Stimulated activated CD8-positive, alpha-beta memory T cell treated with anti-CD3 and anti-CD28 coated beads, Interleukin-7, amount 100 ng/mL, for 48 hours (primary cell): ENCODE measurements at places on chromosomes 2 and 18.

- no peak for DNase-seq
Observed at GRCh38 chr2:5664278-5664681, 27.9 kb upstream of the SOX11 start.

- DNase-seq: no peak
Observed at GRCh38 chr2:14234911-14235310, 397.6 kb upstream of the LRATD1 start.

GRCh38 chr2:69208023-69208595, 178.9 kb downstream of the GFPT1 start:
- DNase-seq: no peak

- DNase-seq: no peak
Observed at GRCh38 chr2:212777020-212777491, 238.5 kb upstream of the ERBB4 start.

DNA sequence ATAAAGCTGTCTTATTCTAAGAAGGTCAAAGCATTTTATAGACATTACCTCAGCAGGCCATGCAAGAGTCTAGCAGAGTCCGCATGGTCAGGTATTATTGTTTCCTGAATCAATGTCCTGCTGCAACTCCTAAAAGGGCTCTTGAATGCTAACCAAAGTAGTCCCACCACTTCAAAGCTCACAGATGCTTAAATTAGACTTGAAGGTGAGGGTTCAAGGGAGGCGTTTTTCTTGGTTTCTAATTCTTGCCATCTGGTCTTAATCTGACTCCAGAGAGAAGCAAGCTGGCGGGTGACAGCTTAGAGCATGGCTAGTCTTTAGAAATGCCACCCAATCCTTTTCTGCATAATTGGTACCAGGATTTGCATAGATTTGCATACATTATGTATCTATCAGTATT, 226.3 kb downstream of the MREG start:
- no peak for DNase-seq

GRCh38 chr2:43024515-43025011, 201.8 kb downstream of the ZFP36L2 start:
- DNase-seq: no peak

GRCh38 chr2:168500516-168500915, 44.4 kb downstream of the CERS6 start:
- no peak for DNase-seq

- no peak for DNase-seq
Observed at GRCh38 chr18:56330366-56331110, 307.9 kb downstream of the TXNL1 start.

DNA sequence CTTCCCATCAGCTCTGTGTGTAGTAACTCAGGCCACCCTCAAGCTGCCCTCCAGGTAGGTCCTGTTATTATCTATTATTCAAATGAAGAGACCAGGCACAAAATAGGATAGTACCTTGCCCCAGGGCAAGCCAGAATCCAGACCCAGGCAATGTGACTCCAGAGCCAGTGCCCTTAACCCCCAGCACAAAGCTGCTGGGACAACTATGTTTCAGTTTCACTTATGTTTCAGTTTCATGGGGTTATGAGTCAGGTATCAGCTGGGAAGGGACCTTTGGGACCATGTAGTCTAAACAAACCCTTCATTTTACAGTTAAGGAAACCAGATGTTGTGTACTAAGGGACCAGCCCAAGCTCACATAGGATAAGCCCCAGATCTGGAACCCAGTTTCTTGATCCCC, 10.0 kb downstream of the HK2 start:
- no peak for DNase-seq

- no peak for DNase-seq
Observed at GRCh38 chr2:44652701-44653100, 288.8 kb upstream of the SIX3 start.

- DNase-seq: no peak
Observed at GRCh38 chr18:653512-653911, 3.9 kb upstream of the TYMS start.

DNA sequence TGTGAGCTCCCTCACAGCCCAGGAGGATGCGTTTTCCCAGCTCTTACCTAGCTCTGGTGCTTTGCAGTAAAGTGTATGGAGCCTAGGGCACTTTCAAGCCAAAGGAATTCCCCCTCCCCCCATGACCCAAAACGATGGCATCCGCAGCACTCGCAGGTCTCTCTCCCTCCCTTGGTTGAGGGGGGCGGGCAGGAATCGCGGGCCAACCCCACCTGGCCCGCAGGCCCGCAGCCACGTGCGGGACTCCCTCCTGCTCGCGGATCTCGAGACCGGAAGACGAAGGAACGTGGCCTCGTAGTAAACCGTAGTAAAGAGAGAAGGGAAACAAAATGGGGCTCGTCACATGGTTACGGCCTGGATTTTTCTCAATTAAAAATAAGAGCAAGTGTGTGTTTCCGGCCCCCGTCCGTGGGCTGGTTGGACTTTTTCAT, 8.5 kb downstream of the IRS1 start:
- peak; percentile 29 for DNase-seq

GRCh38 chr2:20184067-20184938, 40.6 kb downstream of the SDC1 start:
- no peak for DNase-seq

DNA sequence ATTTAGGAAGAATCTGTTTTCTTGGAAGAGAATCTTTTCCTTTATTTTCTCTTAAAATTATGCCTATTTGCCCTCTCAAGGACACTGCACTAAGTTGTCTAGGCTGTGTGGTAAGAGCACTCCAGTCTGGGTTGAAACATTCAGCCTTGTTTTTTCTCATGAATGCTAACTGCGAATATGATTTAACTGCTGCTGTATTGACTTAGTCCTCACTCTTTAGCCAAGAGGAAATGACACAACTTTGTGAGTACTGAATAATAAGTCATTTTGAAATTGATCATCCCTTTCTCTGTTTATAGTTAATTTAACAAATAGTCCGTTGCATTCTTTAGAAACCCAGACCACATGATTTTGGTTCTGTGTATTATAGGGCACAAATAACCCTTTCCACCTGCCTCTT, 4.5 kb upstream of the RND3 start:
- no peak for DNase-seq
